DMS79 (cell line): ENCODE measurements at places on chromosomes 1 and 21.

DNA sequence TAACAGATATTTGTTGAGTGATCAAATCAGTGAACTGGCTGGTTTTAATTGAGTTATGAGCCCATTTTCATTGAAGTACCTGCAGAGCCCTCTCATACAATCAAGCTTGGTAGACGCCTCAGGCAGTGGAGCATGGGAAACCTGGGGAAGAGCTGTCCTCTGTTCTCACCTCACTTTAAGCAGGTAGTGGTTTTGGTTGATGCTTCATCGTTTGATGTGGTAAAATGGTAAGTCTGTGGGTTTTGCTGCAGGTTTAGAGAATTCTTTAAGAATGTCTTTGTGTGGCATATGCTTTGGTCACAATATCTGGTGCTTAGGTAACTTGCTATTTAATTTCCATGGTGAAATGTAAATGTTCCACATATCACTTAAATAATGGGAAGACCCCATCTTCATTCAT, 10.0 kb downstream of the LAMC1 start:
- DNase-seq, result no peak

GRCh38 chr1:221138516-221138915, 259.3 kb downstream of the HLX start:
- no peak for DNase-seq

DNA sequence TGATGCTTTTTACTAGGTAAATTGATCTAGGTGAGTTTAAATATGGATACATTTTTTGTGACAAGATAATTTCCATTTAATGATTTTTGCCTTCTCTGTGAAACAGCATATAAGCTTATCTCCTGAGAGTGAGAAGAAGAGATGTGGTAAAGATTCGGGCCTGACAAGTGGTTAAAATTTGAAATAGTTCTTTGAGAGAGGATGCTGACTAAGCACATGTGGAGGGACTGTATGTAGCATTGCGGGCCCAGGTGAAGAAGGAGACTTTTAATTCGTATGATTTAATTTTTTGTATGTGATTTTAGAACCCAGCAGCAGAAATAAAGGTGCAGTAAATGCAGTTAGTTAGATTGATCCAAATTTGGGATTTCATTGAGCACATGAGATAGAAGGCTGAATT, 51.9 kb downstream of the RPRD2 start:
- no peak for DNase-seq

DNA sequence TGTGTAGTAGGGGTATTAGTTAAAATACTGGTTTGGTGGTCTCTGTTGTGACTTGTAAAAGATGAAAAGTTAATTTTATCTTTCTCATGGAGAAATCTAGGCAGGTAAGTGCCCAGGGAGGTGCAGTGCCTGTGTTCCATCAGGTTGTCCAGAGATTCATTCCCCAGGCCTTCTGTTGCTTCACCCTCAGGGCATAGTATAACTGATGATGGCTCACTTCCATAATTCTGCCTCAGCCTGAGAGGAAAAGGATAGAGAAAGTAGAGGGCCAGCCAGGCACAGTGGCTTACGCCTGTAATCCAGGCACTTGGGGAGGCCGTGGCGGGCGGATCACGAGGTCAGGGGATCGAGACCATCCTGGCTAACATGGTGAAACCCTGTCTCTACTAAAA, 153.9 kb downstream of the FMN2 start:
- no peak for DNase-seq
